ENCODE measurements at places on chromosomes 1 and 21.

DNA sequence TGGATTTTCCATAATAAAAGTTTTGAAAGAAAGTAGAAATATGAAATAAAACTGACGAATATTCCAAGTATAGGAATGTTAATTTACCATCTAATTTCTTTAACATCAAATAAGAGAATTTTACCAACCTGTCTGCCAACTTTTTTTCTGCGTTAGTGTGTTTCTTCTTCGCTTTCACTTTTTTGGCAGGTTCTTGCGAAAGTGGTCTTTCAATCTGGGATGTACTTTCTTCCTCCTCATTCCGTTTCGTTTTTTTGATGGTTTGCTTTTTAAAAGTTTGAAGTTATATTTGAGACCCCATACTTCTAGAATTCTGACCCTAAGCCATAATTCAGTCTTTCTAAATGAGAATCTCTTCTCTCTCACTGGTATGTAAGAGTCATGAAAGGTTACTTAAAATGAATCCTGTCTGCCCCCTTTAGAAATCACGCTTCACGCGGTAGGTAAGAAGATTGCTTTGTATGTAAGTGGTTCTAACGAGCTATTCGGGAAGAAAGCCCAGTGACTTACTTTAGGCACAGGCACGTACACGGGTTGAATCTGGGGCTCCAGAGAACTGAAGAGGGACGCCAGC lies 580 bp downstream of the RBM34 start:
- DNase-seq = peak; percentile 60

DNA sequence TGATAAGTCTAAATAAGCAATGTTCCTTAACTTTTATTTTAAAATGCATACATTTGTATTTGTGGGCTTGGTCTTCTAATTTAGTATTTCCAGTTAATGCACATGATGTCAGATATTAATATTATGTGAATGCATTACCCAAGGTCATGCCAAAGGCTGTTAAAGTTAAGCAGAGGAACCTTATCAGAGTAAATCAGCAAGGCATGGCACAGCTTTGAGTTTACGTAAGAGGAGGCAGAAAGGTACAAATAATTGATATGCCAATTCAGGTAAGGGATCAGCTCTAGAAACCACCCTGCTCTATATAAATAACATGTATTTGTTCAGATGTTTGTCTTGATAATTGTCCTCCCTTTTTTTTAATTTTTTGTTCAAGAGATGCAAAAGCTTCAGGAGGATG lies 64.5 kb upstream of the CHRM3 start:
- DNase-seq = no peak

DNA sequence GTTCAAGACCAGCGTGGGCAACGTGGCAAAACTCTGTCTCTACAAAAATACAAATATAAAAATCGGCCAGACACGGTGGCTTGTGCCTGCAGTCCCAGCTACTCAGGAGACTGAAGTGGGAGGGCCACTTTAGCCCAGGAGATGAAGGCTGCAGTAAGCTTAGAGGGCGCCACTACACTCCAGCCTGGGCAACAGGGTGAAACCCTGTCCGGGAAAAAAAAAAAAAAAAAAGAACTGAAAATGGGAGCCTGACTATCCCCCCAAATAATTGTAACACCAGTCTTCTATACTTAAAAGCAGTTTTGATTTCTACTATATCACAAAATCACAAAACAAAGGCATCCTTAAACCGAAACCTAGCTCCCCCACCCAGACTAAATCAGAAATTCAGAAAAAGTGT lies 60.3 kb downstream of the CDC42BPA start:
- DNase-seq = no peak

- DNase-seq = peak; percentile 8
These were observed 120.4 kb downstream of the WDR3 start for GRCh38 chr1:118049981-118050380.

DNA sequence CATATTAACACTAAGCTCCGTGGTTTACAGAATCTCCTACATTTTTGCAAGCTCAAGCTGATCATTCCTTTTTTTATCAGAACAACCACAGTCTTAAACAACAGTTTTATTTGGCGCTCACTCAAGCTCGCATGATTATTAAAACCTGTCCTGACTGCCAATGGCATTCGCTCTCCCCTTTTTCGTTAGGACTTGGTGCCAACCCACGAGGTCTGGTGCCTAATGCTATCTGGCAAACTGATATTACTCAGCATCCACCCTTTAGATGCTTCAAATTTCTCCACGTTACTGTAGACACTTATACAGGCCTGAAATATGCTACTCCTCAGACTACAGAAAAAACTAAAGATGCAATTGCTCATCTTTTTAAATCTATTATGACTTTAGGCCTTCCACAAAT lies 23.0 kb upstream of the ITLN1 start:
- peak; percentile 74 for DNase-seq

DNA sequence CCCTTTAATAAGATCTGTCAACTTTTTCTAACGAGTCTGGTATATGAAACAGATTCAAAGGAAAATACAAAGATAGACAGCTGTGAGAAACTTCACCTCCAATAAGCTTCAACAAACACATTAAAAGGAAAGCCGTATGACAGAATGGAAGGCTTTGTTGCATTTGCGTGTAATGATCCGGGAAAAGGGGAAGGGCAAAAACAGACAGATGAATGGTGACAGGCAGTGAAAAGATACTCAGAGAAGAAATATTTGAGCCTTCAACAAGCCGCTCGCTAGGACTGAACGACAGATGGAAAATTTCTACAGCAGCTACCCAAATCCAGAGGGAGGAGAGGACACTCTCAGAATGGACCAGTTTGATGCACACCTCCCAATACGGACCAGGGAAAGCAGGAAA lies 14.9 kb downstream of the COPA start:
- no peak for DNase-seq

GRCh38 chr1:228268881-228269265 lies 61.0 kb downstream of the OBSCN start:
- no peak for DNase-seq

DNA sequence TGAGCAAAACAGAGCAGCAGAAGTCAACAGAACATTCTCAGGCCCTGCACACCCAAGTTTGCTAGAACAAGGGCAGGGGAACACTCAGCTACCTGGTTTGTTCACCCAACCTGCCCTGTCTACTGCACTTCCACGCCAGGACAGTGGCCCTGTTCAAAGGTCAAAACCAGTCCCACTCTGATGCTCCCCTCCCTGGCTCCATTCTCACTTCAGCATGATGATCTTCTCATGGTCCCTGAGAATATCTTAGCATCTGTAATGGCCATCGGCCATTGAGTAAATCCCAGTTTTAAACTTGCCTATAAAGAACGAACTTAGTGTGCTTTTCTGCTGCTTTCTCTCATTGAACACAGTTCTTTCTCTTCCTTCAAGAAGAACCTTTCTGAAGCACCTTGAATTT lies 293.6 kb downstream of the SMYD3 start:
- no peak for DNase-seq

- no peak for DNase-seq
These were observed 388.7 kb downstream of the PTPRU start for GRCh38 chr1:29625084-29625420.

DNA sequence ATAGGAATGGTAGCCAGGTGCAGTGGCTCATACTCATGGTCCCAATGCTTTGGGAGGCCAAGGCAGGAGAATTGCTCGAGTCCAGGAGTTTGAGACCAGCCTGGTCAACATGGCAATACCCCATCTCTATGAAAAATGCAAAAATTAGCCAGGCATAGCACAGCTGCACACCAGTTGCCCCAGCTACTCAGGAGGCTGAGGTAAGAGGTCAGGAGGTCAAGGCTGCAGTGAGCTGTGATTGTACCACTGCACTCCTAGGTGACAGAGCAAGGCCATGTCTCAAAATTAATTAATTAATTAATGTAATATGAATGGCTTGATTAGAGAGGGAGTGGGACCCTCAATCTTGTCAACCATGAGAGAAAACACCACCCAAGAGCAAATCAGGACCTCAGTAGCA lies 198.7 kb upstream of the DUSP10 start:
- DNase-seq = no peak

DNA sequence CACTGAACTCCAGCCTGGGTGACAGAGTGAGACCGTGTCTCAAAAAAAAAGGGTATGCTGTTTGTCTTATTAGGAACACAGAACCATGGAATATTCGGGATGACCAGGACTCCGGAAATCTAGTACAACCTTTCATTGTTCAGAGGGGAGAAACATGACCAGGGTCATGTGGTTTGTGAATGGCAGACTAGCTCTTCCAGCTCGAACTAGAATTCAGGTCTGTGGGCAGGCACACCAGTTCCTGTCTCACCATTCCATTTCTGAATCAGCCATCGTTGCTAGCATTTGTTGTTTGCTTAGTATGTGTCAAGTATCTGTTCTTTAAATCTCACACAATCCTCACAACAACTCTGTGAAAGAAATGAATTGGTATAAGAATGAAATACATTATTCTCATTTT lies 50.9 kb downstream of the MDM4 start:
- DNase-seq = no peak

DNA sequence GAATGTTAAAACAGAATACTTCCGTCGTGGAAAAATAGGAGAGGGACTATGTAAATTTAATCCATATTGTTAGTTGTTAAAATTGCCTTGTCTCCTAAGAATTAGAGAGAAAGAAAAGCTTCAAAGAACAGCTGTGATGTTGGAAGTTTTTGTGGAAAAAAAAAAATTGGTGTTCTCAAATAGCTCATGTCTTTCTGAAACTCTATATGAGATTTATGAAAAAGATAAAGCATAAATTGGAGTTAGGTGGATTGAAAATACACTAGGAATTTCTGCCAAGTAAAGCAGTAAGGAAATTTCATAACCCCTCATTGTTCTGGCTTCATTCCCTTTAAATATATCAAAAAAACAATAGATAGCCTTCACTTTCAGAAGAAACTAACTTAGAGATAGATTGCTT lies 274.0 kb upstream of the ADAMTS5 start:
- DNase-seq = no peak

GRCh38 chr1:202011994-202012393 lies 1.6 kb downstream of the ELF3 start:
- no peak for DNase-seq

GRCh38 chr1:235918465-235918864 lies 51.8 kb upstream of the LYST start:
- no peak for DNase-seq

DNA sequence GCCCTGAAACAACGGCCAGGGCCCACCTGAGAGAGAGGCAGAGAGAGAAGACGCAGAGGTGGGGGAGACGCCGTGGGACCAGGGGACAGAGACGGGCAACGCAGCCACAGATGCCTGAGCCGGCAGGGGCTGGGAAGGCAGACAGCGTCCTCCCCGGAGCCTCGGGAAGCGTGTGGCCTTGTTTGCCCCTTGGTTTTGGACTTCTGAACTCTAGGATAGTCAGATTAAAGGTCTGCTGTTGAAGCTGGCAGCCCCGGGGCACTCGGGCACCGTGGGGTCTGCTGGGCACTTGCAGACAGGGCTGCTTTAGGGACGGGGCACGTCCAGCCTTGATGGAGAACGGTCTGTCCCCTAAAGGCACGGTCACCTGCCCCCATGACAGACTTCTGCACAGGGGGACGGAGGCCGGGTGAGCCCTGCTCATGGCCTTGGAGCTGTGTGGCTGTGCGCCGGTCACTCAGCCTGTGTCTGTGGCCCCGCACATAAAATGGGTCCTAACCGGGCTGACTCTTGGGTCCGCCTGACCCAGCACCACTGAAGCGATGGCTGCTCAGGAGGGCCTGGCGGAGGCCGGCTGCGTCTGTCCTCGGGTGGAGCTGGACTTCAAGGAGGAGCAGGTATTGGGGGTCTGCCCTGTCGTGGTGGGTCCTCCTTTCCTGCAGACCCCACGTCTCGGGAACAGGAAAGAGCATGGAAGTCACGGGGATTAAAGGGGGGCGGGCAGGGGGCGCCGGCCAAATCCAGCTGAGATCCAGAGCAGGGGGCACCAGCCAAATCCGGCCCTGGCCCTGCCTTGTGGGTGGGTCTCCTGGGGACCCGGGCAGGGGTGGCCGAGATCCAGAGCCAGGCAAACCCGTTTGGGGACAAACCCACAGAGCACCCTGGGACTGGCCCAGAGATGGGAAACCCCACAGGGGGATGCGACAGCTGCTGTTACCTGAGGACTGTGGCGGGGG lies 9.6 kb upstream of the RNF223 start:
- no peak for DNase-seq

GRCh38 chr21:39538453-39539042 lies 74.2 kb upstream of the B3GALT5 start:
- DNase-seq = no peak

- DNase-seq = no peak
These were observed 62.1 kb downstream of the MATN1 start for GRCh38 chr1:30661311-30661710.

DNA sequence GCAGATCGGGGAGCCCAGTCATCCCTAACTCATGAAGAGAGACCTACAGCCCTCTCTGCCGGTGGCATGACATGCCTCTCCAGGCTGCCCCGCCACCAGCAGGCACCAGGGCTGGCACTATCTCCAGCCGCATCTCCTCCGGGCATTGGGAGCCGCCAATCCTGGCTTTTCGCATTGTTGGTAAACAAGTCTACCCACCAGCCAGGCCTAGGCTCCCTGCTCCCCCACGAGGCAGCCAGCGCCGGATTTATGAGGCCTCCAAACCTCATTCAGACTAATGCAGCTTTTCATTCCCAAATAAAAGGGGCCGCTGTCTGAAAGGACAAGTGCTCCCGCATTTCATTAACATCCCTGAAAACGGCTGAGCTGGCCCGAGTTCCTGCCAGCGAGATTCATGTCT lies 3.4 kb upstream of the GRIK3 start:
- DNase-seq = no peak

DNA sequence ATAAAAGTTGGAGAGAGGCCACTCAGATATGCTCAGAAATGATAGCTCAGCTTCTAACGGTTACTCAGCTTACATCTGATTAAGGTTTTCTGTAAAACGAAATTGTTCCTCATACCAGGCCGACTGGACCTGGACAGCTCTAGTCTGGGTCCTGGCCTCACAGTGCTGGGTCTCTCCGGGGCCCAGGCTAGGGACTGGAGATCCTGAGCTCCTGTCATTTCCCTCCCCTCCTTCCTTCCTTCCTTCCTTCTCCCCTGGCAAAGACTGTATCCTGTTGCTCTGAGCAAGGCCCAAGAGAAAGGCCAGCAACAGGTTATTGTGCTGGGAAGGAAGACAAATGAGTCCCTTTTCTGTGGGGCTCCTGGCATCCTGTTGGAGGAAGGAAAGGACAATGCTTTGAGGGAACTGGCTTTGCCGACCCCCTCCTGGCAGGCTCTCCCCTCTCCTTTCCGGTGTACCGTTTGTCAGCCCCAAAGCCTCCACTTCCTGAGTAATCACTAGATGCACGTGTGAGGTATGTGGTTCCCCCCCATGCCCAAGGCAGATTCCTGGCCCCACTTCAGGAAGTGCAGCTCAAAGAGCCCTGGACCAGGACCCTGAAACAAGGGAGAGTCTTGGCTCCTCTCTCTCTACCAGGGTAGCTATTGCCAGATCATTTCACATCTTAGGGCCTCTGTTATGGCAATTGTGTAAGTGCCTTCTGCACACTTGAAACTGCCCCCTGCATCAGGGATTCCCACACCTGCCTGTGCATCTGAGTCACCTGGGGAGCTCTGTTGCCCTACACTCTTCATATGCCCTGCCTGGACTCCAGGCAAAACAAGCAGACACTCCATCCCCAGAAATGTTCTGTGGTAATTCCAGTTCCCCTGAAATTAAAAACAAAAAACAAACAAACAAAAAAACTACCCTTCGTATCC lies 212.7 kb upstream of the FGGY start:
- no peak for DNase-seq
